DMS 273 treated with DMSO at 0.1 percent for 48 hours (cell line): ENCODE measurements at places on chromosomes 1 and 21.

DNA sequence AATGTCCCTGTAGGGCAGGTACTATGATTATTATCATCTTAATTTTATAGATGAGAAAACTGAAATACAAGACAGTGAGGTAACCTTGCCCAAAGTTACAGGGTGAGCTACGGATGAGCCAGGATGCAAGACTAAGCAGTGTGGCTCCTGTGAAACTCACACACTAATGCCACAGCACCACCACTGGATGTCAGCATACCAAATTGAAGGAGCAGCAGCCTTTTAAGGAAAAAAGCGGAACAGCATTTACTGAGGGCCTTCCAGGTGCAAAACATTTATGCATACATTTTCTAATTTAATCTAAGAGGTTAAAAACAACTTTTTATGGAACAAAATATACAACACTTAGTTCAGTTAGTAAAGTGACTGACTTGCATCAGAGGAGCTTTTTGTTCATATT is 41.7 kb downstream of the SEC16B start:
- no peak for DNase-seq

- no peak for DNase-seq
Measured at GRCh38 chr1:184311580-184311979, 75.2 kb upstream of the C1orf21 start.

DNA sequence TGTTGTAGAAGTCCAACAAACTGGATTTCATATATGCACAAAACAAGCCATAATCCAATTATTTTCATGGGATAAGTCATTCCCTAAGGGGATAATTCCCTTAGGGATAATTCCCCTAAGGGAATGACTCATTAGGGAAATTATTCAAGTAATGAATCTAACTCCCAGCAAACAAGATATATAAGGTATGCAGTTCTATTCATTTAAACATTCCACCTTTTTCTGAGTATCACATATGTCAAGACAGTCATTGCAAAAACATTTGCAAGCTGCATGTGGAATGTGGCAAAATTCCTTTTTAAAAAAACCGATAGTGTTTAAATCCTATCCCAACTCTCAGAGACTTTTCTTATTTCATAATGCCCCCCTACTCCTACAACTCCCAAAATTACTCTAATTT is 131.2 kb downstream of the AKT3 start:
- DNase-seq = no peak

GRCh38 chr1:14650951-14651350 is 52.5 kb downstream of the KAZN start:
- no peak for DNase-seq

GRCh38 chr21:29102791-29103257 is 27.6 kb upstream of the MAP3K7CL start:
- DNase-seq = no peak

DNA sequence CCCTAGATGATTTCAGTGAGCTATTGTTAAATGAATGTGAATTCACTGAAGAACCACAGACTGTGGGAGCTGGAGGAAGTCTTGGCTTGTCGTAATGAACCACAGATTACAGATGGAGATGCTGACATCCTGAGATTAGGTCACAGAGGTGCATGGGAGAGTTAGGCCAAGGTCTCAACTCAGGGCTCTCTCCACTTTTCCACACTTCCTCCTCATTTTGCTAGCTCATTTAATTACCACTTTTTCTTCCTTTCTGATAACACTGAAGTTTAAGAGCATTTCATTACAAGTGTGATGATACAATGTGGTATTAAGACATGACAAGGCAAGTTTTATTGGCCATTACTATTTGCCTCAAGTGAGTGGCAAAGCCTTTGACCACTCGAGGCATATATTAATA is 30.8 kb downstream of the ST6GALNAC3 start:
- no peak for DNase-seq

GRCh38 chr1:33715195-33715811 is 148.6 kb upstream of the HMGB4 start:
- no peak for DNase-seq
